ENCODE measurements at places on chromosomes 12 and 14.
A peak's percentile ranks its signal among the peaks of the same experiment; 100 is the strongest.

GRCh38 chr12:22409377-22410164, 75.1 kb upstream of the ST8SIA1 start:
- DNase-seq: no peak

GRCh38 chr12:121893961-121894460, 5.4 kb downstream of the PSMD9 start:
- DNase-seq: no peak

DNA sequence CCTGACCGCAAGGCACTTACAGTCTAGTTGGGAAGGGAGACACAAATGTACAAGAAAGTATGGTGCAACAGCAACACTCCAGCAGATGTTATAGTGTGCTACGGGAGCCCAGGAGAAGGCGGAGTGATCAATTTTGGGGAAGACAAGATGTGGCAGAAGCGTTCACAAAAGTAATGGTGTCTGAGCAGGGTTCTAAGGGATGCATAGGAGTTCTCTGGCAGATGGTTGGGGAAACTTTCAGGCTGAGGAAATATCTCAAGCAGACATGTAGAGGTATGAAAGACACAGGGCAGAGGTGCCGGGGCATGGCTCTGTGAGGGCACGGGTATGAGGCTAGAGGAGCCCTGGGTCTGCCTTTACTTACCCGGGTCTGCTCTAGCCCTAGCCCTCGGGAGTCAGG, 5.1 kb upstream of the TNFRSF1A start:
- DNase-seq: no peak

DNA sequence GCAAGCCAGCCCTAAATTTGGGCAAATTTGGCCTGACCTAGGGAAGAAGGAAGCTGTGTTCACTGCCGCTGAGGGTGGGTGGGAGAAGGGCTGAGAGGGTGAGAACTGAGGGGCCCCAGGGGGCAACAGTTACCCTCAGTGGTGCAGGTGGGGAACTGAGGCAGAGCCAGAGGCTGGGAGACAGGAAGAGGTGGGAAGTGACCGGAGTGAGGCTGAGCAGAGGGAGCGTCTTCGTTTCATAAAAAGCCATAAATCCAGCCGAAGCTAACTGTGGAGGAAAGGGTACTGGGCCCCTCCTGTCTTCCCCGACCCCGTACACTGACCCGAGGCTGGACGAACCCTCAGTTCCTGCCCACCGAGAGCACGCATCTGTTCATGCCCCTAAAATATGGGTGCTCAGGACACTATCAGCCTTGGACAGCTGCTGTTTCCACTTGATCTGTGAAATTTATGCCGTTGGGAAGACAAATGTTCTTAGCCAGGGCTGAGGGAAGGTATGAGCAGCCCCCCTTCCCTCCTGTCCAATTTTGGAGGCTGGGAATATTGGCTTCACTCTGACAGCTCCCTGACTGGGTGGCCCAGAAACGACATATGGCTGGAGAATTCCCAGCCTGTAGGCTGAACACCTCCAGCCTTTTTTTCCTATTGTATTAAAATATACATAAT, 116.5 kb downstream of the KIF26A start:
- DNase-seq: no peak

DNA sequence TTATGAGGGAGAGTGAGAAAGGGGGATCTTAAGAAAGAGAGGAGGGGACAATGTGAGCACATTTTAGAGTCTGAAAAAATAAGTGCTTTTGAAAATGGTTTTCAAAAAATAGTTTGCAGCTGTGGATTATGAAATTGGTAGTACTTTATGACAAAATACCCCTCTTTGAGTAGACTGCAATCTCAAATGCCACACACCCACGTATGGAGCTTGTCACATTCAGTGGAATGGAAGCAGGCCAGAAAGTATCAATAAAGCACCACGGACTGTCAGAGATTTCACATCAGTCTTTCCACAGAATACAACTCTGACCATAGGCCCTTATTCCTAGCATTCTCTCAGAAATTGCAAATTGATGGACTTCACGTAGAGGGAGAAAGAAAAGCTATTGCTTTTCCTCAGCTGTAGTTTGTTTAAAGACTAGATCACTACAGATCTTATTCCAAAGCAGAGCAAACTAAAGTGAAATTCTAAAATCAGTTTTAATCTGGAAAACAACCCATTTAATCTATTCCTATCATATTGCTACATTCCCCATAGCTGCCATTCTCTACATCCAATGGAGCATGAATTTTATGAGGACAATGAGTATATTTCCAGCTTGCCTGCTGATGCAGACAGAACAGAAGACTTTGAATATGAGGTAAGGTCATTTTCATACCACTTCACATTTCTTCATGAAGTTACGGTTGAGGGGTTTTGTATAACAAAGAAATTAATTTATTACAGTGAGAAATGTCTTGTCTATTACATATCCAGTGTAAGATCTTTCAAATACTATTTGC, 321.3 kb downstream of the PDZRN4 start:
- no peak for DNase-seq

- DNase-seq: no peak
Observed at GRCh38 chr14:42370056-42370455, 763.4 kb downstream of the LRFN5 start.

GRCh38 chr12:57129321-57129842, 1.1 kb downstream of the LRP1 start:
- no peak for DNase-seq

- DNase-seq: no peak
Observed at GRCh38 chr12:123813349-123813748, 51.2 kb downstream of the DNAH10 start.

DNA sequence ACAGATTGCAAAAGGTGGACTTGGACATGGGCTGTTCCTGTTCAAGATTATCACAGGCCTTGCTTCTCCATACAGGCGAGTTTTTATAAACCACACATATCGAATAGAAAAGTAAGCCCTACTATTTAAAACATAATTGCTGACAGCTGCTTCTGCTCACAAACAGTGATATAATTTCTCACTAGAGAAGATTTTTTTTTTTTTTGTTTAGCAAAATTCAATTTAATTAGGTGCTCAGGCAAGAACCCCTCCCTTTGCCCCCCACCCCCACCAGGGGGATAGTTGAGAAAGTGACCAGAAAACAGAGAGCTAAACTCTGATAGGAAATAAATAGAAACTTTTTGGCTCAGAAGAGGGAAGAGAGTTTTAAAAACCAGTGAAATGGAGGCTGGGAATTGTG, 132.8 kb upstream of the CRY1 start:
- no peak for DNase-seq

DNA sequence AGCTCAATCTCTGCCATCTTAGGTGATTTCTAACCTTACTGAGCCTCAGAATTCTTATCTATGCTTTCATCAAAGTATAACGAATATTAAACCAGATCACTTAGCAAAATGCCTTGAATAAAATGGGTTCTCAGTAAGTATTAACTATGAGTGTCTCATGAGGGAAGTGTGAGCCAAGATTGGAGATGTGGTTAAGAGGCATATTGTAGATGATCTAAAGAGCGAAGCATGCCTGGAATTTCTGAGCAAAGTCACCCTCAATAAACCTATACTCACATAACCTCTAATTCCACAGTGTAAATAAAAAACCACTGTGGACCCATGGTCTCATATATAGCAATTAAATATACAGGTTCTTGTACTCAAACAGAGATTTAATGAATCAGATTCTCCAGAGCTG, 193.1 kb upstream of the FSCB start:
- no peak for DNase-seq

GRCh38 chr12:47799357-47799955, 20.2 kb downstream of the HDAC7 start:
- DNase-seq: peak; percentile 31

GRCh38 chr12:71865166-71865713, 25.7 kb downstream of the TBC1D15 start:
- DNase-seq: no peak

GRCh38 chr14:65976761-65977404, 509.3 kb upstream of the CCDC196 start:
- no peak for DNase-seq

DNA sequence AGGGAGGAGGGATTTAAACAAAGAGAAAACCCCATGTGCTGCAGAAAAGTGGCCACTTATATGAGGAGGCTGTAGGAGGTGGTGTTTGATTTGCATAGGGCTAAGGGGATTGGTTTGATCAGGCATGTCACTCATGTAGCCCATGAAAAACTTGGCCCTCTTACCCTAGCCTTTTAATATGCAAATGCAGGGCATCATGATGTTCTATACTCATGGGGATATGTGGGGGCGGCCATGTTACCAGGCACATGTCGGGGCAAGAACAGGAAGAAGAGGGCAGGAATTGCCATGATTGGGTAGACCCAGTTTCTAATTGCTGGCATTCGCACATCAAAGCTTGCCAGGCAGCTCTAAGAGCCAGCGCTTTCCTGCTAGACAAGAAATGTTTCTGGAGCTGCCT, 28.8 kb downstream of the KLRK1 start:
- DNase-seq: no peak

DNA sequence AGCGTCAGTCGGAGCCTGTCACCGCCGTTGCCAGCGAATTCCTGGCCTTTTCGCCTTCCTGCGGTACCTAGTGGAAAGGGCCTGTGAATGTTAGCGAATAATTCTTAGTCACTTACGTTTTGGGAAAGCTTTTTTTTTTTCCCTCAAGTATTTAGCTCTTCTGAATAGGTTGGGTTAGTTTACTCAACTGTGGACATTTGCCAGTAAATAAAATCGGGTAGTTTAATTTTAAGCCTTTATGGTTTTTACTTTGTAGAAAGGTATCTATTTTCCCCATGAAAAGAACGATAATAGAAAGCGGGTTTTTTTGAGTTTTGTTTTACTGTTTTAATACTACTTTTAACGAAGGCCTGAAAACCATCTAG, 1.7 kb downstream of the YY1 start:
- no peak for DNase-seq

DNA sequence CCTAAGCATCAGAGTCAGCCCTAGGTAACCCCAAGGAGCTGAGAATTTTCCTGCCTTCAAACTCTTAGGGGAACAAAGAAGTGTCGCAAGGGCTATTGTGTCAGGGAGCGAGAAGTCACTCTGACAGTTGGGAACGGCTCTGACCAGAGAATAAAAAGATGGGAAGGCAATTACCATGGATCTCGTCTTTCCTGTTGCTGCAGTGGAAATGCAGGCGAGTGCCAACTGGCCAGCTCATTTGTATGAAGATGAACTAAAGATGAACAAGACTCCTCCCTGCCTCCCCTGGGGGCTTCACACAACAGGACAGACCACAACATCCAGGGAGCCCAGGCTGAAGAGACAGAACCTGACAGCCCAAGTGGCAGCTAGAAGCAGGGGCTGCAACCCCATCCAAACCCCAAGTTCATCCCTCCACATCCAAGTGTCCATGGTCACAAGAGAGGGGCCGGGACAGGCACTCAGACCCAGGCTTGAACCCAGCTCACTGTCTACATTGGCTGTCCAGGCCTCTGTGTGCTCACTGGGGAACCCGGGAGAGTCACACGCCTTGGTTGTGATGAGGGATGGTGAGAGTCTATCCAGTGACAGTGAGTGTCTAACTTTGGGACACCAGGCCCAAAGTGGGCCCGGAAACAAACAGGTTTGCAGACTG, 322.4 kb downstream of the BCL11B start:
- no peak for DNase-seq

DNA sequence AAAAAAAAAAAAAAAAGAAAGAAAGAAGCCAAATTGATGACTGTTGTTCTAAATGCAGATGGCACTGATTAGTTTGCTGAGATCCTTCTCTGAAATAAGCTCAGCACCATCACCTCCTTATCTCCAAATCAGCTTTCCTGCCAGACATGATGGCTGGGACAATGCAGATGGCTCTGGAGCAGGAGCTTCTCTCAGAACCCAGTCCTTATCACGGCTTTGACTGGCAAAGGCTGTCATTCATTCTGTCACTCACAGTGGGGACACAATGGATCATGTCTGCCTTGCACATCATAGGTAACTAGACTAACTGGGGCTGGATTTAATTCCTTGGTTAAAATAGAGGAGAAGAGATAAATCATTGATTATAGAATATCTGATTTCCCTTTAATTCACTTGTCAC, 146.3 kb downstream of the PDZRN4 start:
- DNase-seq: no peak

DNA sequence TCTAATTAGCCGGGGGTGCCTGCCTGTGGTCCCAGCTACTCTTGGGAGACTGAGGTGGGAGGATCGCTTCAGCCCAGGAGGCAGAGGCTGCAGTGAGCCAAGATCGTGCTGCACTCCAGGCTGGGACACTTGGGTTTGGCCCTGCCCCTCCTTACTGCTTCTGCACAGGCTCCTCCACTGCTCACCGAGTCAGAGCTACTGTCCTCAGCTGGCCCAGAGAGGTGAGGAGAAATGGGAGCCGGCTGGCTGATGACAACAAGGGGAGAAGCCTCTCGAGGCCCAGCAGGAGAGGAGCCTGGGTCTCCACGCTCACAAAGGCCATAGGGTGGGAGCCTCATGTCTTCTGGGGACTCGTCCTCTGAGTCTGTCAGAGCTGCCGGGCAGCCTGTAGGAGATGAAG, 13.7 kb downstream of the CALCOCO1 start:
- no peak for DNase-seq

DNA sequence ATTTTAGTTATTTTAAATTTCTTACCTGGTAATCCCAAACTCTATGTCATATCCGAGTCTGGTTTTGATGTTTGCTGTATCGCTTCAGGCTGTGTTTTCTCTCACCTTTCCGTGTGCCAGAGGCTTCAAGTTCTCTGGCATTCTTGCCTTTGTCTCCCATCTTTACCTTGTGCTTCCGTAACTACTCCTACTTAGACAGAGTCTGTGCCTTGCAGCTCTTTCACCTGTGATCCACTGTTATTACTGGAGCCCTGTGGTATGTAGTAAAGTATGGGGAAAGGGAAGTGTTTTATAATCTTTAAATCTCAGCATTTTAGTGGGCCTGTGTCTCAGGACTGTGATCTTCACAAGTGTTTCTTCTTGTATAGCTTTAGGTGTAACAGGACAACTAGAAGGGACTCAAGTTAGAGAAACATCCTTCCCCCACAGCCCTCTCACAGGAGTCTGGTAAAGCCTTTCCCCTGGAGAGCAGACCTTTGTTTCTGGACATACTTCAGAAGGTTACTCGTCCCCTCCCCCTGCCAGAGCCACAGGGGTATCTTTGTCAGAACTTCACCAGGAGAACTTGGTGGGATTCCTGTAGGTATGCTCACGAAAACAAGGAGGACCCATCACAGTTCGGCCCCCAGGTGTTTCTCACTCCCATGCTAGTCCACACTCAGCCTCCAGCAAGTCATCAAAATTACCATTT, 11.1 kb downstream of the IFNG start:
- DNase-seq: no peak

GRCh38 chr12:69112616-69113015, 126.8 kb upstream of the CPSF6 start:
- DNase-seq: no peak

Measured in Kasumi-1 (cell line).